CD4-positive, alpha-beta T cell treated with Interleukin-4 for 4 hours (primary cell): ENCODE measurements at places on chromosomes 13 and 19.

DNA sequence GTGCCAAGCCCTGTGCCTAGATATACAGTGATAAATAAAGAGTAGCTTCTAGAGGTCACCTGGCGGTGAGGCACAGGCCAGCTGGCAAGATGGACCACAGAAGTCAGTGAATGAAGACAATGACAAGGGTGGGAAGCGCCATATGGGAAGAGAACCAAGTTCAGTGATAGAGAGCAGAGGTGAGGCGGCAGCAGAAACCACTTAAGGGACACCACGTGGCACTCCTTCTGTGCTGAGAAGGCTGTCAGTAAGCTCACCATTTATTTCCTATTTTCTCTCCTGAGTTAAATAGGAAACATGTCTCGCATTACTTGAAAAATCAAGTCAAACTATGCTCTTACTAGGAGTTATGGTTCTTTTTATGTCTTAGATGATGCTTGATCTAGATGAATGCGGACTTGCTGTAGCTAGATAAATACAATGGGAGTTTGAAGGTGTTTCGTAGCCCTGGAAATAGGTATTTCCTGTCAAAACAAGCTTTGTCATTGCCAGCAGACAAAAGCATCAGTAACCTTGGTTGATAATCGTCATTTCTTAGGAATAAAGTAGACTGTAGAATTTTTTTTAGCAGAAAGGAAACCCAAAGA is 17.8 kb downstream of the ALOX5AP start:
- DNase-seq = no peak

DNA sequence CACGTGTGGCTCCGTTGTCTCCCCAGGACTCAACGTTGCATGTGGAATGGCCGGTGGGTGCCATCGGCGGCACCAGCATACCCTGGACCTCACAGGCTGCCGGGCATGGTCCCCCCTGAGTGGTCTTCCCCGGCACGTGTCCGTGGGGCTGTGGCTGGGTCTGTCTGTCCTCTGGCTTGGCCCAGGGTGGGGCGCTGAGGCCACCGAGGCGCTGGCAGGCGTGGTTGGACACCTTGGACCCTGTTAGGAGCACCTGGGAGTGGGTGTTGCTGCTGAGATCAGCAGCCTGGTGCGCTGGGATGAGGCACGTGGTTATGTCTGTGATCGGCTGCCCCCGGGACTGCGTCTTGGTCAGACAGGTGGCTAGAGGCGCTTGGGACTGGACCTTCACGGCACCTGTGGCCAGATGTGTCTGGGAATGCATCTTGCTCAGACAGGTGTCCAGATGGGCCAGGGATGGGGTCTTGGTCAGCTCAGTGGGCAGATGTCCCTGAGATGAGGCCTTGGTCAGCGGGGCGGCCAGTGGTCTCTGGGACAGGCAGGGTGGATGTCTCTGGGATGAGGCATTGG is 9.2 kb downstream of the IQCN start:
- DNase-seq = no peak

GRCh38 chr13:111926501-111927180 is 140.3 kb upstream of the SOX1 start:
- DNase-seq = no peak

GRCh38 chr13:41706152-41706551 is 248.8 kb downstream of the RGCC start:
- no peak for DNase-seq

GRCh38 chr13:51728275-51728673 is 75.7 kb downstream of the DHRS12 start:
- no peak for DNase-seq

GRCh38 chr13:19150712-19151228 is 30.9 kb downstream of the TUBA3C start:
- DNase-seq = no peak
